Smooth muscle cell of the brain vasculature (primary cell): ENCODE measurements at places on chromosomes 13 and 19.

DNA sequence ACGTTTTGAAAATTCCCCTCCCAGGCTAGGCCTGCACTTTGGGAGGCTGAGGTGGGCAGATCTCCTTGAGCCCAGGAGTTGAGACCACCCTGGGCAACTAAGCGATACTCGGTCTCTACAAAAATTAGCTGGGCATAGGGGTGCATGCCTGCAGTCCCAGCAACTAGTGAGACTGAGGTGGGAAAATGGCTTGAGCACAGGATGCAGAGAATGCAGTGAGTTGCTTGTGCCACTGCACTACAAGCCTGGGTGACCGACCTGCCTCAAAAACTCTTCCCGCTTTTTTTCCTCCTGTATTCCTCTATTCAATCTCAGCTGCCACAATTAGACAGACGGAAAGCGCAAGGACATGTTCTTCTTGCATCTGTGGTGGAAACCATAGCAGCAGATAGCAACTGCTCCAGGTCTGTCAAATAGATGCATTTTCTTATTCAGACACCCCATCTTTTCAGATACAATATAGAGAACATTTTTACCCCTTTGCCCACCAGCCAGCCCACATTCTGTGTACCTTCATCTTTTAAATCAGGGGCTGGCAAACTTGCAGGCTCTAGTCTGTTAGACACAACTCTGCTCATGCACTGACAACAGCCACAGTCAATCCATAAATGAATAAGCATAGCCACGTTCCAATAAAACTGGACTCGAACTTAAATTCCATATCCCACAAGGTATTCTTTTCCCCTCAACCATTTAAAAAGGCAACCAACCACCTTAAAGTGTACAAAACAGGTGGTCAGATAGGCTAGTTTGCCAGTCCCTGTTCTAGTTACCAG is 4.8 kb downstream of the TPT1 start:
- DNase-seq, result no peak

DNA sequence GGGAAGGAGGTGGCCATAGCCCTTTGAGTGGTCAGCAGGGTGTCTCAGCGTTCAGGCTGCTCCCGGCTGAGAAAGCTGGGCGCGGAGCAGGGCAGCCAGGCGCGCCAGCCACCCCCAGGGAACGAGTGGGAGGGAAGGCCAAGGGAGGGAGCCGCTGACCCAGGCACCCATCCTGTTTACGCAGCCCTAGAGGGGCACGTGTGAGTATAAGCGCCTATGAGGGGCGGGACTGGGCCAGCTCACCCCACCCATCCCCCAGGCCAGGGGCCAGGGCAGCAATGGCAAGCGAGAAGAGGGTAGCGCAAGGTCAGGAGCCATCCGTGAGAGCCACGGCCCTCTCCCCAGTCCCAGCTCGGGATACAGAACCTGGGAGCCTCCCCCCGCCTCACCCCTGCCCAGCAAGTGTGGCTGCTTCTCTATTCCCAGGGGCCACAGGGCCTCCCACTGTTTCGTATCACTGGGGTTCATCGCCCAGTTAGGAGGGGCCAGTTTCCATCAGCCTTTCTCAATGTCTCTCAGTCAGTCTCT is 897 bp upstream of the DMKN start:
- DNase-seq, result no peak

DNA sequence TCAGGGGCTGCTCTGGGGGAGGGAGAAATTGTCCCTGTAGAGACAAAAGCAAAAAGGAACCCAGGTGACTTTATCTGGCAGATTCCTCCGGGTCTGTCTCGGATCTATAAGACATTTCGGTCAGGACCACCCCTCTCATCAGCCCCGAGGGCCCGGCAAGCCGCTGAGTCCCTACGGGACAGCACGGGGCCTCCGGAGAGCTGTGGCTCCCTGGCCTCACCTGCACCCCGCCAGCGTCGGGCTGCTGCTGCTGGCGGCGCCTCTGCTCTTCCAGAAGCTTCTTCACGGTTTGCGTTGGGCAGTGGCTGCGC is 1.9 kb downstream of the NFKBID start:
- no peak for DNase-seq

DNA sequence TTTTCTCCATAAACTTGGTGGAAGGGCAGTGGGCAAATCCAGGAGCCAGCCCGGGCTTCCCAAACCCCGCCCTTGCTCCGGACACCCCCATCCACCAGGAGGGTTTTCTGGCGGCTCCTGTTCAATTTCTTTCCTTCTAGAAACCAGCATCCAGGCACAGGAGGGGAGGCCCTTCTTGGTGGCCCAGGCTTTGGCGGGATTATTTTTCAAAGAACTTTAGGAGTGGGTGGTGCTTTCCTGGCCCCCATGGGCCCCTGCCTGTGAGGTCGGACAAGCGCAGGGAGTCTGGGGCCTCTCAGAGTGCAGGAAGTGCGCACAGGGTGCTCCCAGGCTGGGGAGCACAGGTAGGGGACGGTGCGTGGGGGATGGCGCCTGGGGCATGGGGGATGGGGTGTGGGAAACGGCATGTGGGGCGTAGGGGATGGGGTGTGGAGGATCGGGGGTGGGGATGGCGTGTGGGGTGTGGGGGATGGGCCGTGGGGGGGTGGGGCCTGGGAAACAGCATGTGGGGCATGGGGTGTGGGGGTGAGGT is 396 bp downstream of the F7 start:
- no peak for DNase-seq

- no peak for DNase-seq
Observed at GRCh38 chr13:100454876-100455275, 133.7 kb downstream of the GGACT start.

DNA sequence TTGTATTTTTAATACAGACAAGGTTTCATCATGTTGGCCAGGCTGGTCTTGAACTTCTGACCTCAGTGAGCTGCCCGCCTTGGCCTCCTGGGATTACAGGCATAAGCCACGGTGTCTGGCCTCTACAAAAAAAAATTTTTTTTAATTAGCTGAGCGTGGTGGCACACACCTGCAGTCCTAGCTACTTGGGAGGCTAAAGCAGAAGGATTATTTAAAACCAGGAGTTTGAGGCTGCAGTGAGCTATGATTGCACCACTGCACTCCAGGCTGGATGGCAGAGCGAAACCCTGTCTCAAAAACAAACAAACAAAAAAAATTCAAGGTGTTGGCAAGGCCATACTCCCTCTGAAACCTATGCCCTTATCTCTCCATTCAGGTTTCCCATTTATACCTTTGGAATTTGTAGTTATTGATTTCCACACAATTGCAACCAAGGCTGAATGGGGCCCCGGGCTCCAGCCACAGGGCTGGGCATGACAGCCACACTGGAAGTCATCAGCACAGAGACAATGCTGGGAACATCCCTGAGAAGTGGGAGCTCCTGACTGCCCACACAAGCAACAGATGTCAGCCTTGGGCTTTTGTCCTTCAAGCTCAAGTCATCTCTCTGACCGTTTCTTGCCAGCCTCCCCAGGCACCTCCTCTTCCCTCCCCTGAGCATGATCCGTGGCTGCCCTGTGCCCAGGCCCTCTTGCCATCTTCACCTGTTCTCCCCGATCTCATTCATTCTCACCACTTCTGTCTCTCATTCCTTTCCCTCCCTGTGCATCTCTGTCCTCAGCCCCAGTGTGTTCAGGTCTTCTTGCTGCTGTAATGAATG is 27.2 kb upstream of the CALM3 start:
- no peak for DNase-seq

- no peak for DNase-seq
Observed at GRCh38 chr13:74289107-74289506, 154.9 kb upstream of the KLF12 start.

- no peak for DNase-seq
Observed at GRCh38 chr13:64877176-64877575, 2353.0 kb downstream of the PCDH9 start.

DNA sequence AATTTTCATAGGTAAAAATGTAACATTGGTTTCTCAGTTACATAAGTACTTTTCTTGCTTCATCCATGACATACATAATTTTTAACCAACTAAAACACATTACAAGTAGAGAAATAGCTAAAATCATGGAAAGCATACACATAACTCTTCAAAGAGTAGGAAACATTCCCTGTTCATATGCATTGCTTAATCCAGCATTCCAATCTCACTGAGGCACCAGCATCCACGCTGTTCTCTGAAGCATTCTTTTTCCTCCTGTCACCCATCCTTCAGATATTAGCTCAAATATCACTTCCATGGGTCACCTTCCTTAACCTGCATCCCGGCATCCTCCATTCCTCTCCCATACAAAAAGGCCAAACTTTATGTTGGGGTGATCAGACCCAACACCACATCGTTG is 79.1 kb downstream of the ZNF254 start:
- DNase-seq, result no peak

DNA sequence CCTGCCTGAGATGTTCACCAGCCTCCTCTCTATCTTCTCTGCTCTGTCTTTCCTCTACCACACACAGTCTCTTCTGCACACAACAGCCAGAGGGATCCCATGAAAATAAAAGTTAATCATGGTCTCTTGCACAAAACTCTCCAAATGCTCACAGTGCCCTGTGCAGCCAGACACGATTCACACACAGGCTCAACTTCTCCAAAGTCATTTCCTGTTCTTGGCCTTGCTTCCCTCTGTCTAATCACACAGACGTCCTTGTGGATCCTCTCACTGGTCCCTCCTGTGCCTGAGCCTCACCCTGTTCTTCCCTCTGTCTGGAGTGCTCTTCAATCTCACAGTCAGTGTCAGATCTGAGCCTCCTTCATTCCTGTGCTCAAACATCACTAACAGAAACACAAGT is 7.8 kb downstream of the SIGLEC12 start:
- DNase-seq, result no peak

- no peak for DNase-seq
Observed at GRCh38 chr13:32432856-32433255, 4.9 kb upstream of the N4BP2L1 start.

DNA sequence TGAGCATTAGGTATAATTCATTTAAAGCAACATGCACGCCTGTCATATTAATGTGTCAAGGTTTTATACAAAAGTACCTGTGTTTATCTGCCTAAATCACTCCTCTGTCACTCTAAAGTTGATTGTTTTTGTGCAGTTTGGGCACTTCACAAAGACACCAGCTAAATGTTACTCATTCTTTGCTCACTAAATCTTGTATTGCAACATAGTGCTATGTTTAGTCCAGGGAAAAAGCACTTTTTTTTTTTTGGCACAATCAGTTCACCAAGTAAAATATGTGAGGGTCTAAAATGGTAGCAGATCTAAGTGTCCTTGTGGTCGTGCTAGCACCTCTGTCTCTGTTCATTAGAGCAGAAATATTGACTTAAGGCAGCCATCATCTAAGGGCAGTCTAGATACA is 2526.7 kb upstream of the PCDH20 start:
- DNase-seq, result no peak

DNA sequence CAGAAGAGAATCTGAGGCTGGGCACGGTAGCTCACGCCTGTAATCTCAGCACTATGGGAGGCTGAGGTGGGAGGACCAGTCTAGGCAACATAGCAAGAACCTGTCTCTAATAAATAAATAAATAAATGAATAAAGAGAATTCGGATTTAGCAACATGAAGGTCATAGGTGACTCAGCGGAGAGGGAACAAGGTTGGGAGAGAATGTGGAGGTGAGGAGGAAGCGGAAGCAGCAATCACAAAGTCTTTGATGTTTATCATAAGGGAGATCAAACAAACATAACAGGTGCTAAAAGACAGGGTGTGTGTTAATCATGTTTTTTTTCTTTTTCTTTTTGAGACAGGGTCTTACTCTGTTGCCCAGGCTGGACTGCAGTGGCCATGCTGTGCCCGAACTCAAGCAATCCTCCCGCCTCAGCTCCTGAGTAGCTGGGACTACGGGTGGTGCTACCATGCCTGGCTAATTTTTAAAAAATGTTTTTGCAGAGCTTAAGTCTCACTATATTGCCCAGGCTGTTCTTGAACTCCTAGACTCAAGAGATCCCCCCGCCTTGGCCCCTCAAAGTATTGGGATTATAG is 16.3 kb downstream of the PBX4 start:
- DNase-seq, result no peak

DNA sequence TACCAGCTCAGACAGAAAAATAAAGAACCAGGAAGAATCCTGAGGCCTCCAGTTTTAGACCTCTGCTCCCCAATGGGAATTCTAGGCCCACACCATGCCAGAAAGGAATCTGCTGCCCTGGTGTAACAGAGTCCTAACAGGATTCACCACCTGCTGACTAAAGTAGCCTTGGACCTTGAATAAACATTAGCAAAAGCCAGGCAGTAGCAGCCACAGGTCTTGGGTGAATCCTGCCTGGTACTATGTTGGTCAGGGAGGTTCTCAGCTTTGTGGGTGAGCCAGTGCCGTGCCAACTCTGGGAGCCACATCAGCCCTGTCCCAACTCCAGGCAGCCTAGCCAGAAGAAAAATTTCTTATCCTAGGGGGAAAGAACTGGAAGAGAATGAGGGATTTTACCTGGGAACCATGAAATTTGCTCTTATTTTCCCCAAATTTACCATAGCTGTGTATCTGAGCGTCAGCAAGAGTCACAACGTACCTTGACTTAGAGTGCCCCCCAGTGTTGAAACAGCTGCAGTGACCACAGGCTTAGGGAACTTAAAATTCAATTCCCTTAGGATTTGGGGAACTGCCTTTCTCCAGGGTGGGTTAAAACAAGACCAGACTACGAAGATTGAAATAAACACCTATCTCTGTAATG is 1895.6 kb upstream of the PRR20A start:
- DNase-seq, result no peak

GRCh38 chr13:75489502-75490263 is 7.7 kb upstream of the TBC1D4 start:
- DNase-seq, result no peak

- no peak for DNase-seq
Observed at GRCh38 chr13:82847595-82847994, 1034.7 kb downstream of the SLITRK1 start.

DNA sequence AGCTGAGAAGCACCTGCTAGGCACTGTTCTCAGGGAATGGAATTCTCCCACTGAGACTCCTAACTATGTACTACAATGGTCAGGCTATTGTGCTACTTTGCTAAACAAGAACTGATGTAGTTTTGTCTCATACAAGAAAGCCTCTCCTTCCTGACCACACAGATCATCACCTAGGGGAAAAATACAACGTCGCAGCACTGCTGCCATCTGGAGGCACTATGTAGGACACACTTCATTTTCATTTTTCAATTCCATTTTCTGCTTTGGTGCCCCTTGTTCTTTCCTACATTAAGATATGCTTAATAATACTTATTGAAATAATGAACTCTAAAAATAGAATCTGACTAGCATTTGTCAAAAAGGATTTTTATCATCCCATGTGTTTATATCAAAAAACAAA is 21.1 kb downstream of the PROSER1 start:
- DNase-seq, result no peak

- DNase-seq, result peak; percentile 20
Observed at GRCh38 chr19:17282488-17283125, 906 bp downstream of the ANKLE1 start.

GRCh38 chr13:49220036-49220855 is at the start of gene MLNR:
Gene MLNR (plus strand): TSS chr13:49220338. CDS start chr13:49220338, 0 bp downstream.
- DNase-seq, result no peak

DNA sequence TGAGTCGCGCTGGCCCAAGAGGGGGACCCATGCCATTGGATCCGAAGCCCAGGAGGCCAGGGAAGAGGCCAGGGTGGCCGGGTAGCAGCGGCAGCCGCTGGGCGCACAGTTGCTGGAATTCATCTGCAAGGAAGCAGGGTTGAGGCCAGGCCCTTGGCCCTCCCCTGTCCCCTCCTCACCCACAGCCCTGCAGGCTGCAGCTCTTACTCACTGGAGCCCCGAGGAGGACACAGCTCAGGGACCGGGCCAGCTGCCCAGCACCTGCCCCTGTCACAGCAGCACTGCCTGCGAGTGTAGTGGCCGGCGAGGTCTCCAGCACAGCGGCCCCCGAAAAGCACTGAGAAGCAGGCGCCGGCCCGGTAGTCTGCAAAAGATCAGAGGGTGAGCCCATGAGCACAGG is 11.2 kb downstream of the FBN3 start:
- no peak for DNase-seq

GRCh38 chr13:49594576-49594975 is 9.2 kb upstream of the RCBTB1 start:
- DNase-seq, result no peak

- no peak for DNase-seq
Observed at GRCh38 chr19:14460935-14461334, 14.2 kb downstream of the PTGER1 start.
